ENCODE measurements at places on chromosomes 12 and 14.

DNA sequence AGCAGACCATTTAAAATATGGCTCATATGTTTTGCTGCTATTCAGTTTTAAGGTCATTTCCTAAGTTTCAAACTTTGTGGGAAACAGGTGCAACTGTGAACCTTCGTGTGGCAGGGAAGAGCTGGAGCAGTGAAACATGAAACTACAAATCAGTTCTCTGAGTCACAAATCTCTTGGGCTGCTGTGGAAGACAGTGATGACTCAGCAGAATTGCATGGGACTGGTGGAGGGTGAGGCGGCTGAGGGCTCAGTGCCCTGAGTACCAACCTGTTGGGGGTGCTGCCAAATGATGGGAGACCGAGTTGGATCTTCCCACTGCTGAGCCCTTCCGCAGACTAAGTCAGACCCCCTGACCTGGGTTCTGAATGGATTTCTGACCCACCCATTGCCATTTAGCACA lies 8.4 kb upstream of the CALM1 start:
- no peak for DNase-seq

DNA sequence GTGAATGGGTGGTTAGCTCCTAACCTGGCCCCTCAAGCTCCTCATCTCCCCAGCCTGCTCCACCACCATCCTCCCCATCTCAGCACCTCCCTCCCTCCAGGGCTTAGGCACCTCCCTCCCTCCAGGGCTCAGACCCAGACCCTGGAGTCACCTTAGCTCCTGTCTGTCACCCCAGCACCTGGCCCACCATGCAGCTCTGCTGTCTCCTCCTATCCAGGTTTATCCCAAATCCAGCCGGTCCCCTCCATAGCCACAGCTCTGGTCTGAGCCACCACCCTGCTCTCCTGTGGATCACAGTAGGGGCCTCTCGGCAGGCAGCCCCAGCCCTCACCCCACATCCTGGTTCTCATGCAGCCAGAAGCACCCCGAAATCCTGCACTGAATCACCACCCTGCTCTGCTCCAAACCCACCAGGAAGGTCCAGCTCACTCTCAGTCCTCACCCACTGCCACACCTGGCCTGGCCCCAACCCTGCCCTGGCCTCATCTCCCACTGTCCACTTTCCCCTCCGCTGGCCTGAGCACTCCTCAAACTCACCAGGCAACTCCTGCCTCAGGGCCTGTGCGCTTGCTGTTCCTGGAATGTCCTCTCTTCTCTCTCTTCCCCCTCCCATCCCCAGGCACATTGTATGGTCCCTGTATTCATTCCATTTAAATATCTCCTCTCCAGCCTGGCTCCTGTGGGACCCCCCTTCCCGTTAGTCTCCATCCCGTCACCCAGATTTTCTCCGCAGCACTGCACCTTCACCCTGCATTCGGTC lies 62.6 kb downstream of the DIO3 start:
- DNase-seq: no peak

DNA sequence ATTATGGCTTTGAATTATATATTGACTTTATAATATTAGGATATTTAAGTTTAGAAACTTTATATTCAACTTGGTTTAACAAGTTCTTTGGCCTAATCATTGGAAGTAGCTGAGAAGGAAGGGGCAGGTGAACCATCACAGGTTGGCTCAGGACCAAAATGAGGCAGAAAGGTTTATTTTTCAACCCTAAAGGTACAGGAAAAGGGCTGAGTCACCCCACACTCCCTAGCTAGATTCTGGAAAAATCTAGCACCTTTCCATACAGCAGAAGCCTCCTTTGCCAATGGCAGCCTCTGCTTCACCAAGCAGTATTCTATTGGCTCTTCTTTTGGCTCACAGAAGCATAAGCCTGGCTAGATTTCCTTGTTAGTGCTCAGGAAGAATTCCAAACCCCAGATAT lies 19.3 kb upstream of the MED6 start:
- DNase-seq: no peak

DNA sequence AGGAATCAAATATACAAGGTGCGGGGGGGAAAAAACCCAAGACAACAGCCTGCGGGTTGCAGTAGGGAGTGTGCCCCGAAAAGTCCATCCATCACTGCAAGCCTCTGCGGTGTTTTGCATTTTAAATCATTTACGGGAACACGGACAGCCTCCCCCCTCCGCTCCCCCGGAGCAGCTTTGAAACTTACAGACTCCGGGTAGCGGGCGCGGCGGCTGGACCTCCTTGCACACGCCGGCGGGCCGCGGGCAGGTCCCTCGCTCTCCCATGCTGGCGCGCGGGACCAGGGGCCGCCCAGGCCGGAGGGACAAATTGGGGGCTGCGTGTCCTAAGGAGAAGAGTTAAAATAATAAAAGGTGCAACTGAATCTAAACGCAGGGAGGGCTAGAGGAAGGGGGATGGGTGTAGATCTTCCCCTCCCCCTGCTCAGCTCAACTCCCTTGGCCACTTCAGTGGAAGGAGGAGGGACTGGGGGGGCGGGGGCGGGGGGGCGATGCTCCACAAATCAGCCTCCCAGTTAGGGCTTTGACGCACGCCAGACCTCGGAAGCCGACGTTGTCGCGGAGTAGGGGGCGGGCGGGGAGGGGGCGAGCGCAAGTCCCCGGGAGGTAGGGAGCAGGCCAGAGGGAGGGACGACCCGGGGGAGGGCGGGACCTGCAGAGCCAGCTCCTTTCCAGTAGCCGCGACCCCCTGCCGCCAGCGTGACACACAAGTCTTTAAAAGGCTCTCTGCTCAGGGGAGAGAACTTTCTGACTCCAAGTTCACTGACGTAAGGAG lies at the start of gene KCNJ8:
Gene KCNJ8, minus strand, starts transcription at position 349 of the 775 bp plus-strand sequence. CDS start 1,090 bp downstream, outside the sequence.
- DNase-seq: no peak

DNA sequence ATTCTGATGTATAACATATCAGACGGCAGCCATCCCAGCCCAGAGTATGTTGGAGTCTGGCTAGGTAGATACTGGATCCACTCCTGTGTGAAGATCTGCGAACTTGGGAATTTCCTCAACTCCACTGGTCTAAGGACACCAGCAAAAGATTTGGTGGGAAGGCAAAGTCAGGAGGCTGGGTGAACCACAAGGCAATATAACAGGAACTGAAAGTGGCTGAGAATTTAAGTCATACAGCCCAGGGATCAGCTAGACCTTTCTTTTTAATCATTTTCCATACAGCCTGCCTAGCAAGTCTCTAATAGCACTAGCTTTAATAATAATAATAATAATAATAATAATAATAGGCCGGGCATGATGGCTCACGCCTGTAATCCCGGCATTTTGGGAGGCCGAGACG lies 34.8 kb downstream of the BRAP start:
- DNase-seq: no peak

- DNase-seq: no peak
Measured at GRCh38 chr12:1837541-1838204, 17.3 kb downstream of the LRTM2 start.

- no peak for DNase-seq
Measured at GRCh38 chr14:101185946-101186345, 282.4 kb upstream of the RTL1 start.

- no peak for DNase-seq
Measured at GRCh38 chr14:95236221-95236620, 78.9 kb upstream of the DICER1 start.

GRCh38 chr12:132551641-132552031 lies 58.7 kb downstream of the LRCOL1 start:
- no peak for DNase-seq

- no peak for DNase-seq
Measured at GRCh38 chr14:40463886-40464285, 1031.7 kb upstream of the FBXO33 start.

- DNase-seq: no peak
Measured at GRCh38 chr14:54589076-54589475, 22.1 kb downstream of the SAMD4A start.

GRCh38 chr14:69720912-69721311 lies 46.0 kb upstream of the SRSF5 start:
- no peak for DNase-seq

DNA sequence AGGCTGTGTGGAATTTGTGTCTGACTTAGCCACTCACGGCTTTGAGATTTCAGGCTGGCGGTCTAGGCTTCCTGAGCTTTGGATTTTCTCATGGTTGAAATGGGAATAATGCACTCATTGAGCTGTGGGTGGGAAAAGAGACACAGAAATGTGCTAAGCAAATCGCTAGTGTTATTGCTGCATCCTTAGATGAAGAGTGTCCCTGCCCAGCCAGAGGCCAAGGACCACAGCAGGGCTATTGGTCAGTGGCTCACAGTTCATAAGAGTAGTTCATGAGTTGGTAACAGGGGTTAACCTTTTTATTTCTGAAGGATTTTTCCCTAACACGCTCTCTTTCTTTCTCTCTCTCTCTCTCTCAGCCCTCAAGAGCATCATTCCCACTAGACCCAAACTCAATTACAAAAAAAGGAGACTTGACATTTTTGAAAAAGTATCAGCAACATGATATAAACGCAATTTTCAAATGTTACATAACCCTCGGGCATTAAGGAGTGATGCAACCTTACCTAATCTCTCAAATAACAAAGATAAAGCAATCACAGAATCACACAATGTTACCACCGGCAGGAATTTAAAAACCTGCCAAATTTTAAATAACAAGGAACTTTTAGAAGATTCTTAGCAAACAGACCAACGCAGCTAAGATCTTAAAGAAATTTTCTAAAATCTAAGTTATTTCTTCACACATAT lies 36.7 kb upstream of the RMST start:
- DNase-seq: no peak

Measured in GM12891 (cell line).